ENCODE measurements at places on chromosomes 6 and 20.
A peak's percentile ranks its signal among the peaks of the same experiment; 100 is the strongest.

- no peak for DNase-seq
These were observed 9.1 kb downstream of the SDC4 start for GRCh38 chr20:45339084-45339483.

- DNase-seq: no peak
These were observed 80.3 kb upstream of the STMND1 start for GRCh38 chr6:17021539-17021889.

GRCh38 chr6:9481292-9482029 is 933.4 kb downstream of the TFAP2A start:
- no peak for DNase-seq

GRCh38 chr20:45309075-45309474 is 976 bp upstream of the MATN4 start:
- DNase-seq: no peak

DNA sequence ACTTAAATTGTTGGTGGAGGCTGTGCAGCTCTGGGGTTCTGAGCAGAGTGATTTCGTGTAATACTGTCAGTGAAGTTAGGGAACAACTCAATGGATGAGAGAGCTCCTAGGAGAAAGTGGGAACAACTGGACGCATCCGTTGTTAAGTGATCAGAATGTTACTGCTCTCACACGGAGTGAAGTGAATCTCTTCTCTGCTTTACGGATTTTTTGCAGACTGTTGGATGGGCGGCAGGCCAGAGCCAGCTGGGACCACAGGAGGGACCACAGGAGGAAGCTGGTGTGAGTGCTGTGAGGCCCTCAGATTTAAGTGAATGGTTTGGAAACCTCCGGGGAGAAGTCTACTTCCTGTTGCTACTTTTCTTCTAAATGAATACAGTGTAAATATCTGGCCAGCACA is 23.7 kb upstream of the PPP1R14C start:
- no peak for DNase-seq

DNA sequence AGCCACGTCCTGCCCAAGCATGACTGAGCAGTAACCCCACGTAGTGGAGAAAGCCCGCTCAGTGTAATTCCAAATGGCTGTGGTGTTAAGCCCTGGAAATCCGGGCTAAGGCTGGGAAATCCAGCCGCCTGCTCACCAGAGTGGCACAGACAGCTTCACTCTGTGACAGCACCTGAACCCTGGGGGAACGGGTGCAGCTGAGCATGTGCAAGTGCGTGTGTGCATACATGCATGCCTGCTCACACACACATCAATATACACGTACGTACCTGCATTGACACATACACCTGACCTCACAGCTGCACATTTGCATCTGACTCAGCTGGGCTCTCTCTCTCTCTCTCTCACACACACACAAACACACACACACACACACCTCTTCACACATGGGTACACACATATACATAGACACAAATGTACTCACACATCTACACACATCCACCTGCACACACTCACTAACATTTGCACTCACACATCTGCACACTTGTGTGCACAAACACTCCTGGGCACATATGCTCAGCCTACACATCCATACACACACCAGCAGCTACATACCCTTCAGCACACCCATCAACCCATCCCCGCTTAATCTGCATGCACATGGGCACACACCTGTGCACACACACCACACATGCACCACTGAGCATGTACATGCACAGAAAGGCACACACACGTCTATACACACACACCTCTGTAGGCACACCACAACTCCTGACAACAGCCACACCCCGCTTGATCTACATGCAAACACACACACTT is 114.1 kb downstream of the GRM4 start:
- no peak for DNase-seq

DNA sequence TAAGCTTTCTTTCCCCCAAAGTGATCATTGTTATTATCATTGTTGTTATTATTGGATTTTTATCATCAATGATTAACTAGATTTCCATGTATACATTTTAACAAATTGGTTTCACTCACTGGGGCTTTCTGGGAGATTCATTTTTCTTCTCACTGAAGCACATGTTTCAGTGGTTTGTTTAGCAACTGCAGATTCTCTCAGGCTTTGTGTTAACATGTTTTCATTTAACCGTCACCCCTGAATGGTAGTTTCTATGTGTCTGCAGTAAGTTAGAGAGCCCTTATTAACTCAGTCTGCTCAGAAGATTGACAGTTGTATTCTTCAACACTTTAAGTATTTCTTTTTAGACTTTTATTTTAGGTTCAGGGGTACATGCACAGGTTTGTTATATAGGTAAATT is 12.4 kb downstream of the ZKSCAN4 start:
- no peak for DNase-seq

- DNase-seq: no peak
These were observed 693.8 kb downstream of the KHDRBS2 start for GRCh38 chr6:61592238-61592637.

DNA sequence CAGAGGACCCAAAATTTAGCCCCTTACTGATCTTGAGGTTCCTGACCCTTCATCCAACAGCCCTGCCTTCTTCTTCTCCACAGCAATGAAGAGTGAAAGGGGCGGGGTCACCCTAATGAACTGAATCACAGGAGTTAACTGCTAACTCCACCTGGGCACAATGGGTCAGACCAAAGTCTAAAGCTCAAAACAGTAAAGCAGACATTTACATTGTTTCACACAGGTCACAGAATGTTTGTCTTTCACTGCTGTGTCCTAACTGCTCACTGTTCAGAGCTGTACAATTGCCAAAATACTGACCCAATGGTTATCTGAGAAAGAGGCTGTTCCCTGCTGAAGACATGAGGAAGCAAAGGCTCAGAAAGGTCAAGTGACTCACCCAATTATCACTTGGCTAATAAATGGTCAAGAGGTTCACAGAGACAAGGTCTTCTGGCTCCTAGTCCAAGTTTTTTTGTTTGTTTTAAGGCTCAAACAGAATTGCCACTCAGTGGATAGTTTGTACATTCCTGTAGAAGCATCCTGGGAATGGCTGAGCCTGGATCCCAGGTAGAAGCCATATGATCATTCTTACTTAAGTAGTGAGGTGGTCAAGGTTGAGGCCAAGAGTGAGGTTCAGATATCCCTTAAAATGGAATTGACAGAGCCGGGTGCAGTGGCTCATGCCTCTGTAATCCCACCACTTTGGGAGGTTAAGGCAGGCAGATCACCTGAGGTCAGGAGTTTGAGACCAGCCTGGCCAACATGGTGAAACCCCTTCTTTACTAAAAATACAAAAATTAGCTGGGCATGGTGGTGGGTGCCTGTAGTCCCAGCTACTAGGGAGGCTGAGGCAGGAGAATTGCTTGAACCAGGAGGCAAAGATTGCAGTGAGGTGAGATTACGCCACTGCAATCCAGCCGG is 35.1 kb upstream of the FAM83C start:
- no peak for DNase-seq

DNA sequence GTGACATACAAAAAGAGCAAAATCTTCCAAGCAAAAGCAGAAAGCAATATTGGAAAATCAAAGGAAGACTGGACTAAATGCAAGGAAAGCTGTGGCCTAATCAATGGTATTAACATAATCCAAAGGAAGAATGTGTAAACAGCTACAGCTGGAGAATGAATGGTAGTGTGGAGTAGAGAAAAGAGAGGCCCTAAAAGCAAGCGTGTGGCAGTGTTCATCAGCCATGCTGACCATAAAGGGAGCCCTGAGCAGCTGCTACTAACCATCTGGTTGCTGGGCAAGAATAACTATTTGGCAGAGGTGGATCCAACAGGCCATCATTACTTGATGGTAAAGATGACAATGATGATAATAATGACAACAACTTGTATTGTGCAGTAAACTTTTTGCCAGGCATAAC is 148.5 kb upstream of the BEND6 start:
- DNase-seq: no peak

GRCh38 chr6:3022765-3023662 is 23.3 kb downstream of the NQO2 start:
- DNase-seq: no peak

- DNase-seq: no peak
These were observed 88.8 kb downstream of the PCSK2 start for GRCh38 chr20:17315407-17316231.

DNA sequence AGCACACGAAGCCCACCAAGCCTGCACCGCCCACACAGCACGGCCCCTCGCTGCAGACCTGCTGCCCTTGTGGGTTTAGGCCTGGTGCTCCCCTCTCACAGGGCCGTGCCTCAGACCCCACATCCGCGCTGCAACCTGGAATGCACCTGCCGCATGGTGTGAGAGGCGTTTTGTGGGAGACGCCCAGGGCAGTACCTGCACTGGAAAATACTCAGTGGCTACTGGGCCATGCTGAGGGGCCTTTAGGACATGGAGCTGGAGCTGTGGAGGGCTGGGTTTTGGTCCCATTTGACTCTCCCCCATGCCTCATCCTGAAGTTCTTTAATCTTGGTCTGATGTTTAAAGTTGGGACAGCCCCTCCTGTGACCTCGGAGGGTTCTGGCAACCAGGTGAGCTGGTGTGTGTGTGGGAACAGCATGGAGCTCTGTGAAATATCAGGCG is 116.3 kb downstream of the ERMARD start:
- no peak for DNase-seq

- DNase-seq: no peak
These were observed 33.2 kb upstream of the PNISR start for GRCh38 chr6:99458319-99458718.

DNA sequence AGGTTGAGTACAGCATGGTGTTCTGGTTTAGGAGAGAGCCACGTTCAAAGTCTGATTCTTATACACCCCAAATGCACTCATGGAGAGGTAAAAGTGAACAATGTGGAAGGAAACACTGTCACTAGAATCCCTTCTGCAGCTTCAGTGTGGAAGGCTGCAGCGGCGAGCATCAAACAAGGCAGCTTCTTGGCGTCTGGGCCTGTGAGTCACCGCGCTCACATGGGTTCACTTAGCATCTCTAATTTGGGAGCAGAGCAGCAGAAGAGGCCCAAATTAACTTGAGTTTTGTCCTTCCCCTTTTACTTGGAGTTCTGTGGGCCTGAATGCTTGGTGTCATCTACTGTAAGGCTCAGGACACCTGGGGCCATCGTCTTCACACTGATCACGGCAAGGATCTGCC is 10.9 kb upstream of the E2F1 start:
- no peak for DNase-seq

GRCh38 chr20:60974022-60974421 is 278.0 kb upstream of the CDH4 start:
- DNase-seq: no peak

GRCh38 chr20:52941808-52942207 is 30.4 kb upstream of the TSHZ2 start:
- no peak for DNase-seq

DNA sequence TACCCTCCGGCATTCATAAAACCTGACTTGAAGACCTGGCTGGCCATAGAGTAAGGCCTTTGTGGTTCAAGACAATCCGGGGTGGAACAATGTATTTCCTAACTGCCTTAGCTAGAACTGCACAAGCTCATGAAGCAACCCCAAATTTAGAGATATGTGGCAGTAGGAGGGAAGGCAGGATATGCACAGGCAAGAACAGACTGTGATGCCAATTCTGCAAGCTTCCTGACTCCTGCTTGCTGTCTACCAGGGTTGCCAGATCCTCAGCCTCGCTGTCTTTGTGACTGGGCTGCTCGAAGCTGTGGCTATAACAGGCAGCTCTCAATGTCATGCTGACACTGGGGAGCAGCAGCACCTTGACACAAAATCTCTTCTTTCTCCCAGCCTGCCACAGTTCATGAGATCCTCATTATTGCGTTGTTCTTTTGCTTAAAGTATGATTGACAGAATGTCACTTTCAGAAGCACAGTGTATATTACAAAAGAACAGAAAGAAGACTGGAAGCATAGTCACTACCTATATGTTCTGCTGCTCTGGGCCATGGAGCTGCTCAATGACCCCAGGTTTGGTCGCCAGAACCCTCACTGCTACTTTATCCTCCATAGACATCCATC is 18.3 kb upstream of the SHLD1 start:
- no peak for DNase-seq

GRCh38 chr6:45922728-45923351 is 92.8 kb downstream of the CLIC5 start:
- peak; percentile 26 for DNase-seq
